ENCODE measurements at places on chromosomes 1 and 21.

DNA sequence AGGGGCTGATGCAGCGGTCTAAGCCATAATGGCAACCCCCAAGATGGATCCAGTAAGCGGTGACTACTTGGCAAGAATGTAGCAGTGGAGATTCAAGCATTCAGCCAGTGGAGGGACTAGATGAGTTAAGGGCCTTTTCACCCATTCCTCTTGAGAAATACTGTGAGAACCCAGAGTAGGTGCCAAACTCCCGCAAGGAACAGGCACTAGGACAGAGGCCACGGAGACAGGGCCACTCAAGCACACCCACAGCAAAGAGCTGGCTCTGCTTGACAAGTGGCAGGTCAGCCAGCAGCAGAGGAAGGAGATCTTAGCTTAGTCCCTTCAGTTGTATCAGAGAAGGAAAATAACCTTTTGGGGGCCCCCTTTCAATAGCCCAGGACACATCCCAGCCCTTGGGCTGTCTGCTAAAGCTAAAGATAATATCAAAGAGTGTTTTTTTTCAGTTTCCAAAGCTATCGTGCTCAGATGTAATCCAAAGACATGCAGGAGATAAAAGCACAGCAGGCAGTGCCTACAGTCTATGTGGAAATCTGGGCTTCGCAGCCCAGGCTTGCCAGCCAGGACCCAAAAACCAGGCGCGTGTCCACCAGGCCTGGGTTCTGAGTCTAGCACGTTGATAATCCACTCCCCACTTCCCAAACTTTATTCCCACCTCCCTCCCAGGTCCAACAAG lies 62.0 kb upstream of the GOLT1A start:
- DNase-seq = no peak

DNA sequence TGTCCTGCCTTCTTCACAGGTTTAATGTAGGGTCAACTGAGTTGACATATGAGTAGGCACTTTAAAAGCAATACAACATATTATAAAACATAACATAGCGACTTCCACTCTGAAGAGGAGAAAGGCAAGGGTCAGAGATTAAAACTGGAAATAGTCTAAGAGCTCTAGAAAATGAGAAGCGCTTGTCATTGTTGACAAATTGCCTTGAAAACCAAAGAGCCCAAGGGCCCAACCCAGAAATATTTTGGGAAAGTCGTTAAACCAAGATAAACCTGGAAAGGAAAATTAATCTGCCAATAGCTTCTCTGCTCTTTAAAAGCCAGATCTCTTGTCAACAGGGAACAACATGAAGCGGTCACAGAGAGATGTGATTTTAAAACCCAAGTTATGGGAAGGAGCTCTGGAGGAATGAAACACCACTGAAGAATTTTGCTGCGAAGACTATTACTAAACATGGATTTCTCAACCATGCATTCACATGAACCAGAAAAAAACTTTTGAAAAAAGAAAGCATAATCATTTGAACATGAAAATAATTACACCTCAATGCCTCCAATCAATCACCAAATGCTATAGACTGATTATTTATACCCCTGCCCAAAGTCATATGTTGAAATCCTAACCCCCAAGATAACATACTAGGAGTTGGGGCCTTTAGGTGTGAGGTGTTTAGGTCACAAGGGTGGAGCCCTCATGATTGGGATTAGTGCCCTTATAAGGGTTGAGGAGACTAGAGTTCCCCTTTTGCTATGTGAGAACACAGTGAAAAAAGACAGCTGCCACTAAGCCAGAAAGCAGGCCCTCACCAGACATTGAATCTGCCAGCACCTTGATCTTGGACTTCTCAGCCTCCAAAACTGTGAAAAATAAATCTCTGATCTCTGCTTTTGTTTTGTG lies 33.0 kb upstream of the MTF1 start:
- DNase-seq = no peak

DNA sequence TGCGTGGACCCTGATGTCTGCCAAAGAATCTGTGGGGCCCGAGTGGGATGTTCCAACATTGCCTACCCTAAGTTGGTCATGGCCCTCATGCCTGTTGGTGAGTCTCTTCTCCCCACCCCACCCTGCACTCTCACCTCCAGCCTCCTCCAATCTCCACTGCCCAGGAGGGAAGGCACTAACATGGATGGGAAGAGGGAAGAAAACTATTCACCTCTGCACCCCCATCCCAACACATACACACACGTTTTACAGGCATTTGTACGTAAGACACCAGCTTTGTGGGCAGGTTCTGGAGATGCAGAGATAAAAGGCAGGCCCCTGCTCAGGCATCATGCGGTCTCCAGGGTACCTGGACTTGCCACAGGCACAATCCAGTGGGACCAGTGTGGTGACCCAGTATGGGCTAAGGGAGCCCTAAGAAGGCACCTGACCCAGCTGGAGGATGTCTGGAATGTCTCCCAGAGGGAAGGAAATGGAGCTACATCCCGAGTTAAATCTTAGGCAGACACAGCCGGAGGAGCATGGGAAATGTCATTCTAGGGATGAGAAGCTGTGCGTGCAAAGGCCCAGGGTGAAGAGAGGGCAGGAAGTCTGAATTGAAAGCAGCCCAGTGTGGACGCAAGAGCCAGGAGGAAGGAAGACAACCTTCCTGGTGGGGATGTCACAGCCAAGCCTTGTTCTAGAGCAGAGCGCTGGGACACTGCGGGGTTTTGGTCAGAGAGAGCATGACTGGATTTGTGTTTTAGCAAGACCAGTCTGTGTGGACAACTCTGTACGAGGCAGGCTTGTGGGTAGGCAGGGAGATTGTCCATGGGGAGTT lies 11.4 kb downstream of the SLC5A9 start:
- DNase-seq = no peak

- no peak for DNase-seq
Observed at GRCh38 chr1:231953660-231954059, 327.1 kb downstream of the DISC1 start.

DNA sequence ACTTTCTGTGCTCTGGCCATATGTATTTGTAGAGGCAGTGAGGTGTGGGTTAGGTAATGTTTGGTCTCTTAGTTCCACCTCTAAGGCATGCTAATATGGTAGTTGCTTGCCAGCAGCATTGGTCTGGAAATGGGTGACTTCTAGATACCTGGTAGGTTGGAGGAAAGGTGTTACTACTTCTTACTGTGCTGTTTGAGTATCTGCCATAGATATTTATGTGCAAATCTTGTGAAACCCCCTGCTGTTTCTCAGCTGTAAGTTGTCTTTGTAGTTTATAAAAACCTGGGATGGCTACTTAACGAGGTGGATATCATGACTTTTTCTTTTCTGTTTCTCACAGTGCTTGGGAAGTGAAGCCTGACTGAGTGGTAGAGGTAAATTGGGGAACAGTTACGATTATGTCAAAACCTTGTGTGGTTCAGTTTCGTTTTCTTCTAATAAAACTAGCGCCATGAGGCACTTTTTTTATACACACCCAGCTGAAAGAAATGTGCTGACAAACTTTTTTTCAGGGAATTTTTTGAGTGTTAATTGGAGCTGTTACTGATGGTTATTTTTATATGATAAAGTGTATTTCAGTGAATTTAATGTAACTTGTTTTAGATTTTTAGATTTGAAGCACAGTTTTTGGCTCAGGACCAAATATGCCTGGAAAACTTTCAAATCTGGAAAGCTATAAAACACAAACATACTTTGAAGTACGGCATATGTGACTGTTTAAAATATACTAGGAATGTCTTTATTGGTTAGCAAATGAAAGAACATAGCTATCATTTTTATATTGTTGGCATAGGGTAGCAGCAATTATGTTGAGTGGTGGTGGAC lies 42.1 kb downstream of the CAMSAP2 start:
- no peak for DNase-seq

DNA sequence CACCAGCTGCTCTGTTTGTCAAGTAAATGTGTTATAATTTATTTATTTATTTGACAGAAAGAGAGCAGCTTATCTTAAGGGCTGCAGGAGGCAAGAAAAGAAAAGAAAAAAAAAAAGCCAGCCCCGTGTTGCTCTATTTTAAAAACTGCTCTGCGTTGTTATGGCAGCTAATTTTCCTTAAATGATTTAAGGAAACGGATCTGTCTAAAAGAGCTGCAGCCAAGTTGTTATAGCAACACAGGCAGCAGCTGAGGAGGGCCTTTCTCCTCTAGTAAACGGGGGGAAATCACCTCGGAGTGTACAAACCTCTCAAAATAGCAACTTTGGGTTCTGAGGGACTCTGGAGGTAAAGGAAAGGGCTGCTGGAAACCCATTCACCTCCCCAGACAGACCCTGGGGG lies 149.2 kb downstream of the BEND5 start:
- no peak for DNase-seq

DNA sequence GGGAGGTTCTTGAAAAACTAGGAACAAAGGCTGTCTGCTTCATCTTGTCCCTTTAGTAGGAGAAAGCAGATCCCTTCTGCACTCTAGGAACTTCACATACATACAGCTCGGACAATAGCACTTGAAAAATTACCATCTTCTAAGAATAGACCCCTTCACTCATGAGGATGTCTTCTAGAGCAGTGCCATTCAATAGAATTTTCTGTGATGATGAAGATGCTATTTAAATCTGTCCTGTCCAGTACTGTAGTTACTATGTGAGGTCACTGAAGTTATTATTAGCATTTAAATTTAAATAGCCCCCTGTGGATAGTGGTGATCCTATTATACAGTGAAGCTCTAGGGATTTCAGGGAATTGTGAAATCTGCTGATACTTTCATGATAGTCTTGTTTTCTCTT lies 46.4 kb upstream of the RAB3GAP2 start:
- DNase-seq = no peak

- no peak for DNase-seq
Observed at GRCh38 chr1:46263146-46263545, 15.6 kb downstream of the RAD54L start.

- DNase-seq = no peak
Observed at GRCh38 chr21:37259426-37259825, 7.7 kb downstream of the VPS26C start.

GRCh38 chr1:24253571-24253970 lies 65.6 kb upstream of the GRHL3 start:
- DNase-seq = no peak

- no peak for DNase-seq
Observed at GRCh38 chr1:118963456-118964430, 24.4 kb downstream of the TBX15 start.

DNA sequence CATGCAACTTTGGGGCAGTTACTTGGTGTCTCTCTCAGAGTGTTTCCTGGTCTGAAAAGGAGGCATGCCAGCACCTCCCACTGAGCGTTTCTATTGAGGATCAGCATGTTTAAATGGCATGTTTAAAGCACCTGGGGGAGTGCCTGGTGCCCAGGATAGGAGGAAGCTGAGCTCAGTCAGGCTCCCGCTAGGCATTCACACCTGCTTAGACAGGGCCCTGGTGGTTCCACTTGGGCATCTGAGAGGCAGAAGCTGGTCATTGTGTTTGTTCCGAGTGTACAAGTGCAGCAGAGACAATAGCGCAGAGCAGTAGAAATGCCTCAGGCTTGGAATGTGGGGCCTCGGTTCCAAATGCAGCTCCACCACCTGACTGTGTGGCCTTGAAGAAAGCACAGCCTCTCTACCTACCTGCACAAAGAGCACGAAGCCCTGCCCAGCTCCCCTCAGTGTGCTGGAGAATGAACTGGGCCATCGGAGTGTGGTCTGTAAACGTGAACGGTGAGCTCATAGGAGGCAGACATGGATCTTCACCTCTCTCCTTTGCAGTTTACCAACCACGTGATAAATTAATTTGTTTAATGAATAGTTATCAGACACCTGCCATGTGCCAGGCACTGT lies 20.3 kb upstream of the TMEM222 start:
- no peak for DNase-seq

Data from activated CD4-positive, alpha-beta T cell treated with anti-CD3 and anti-CD28 coated beads, Interleukin-2, amount 50 U/mL, for 1 hour (primary cell).